ENCODE measurements at places on chromosomes 7 and 10.

GRCh38 chr7:47884675-47885074 is 63.6 kb downstream of the PKD1L1 start:
- no peak for DNase-seq

GRCh38 chr10:48551861-48552591 is 52.8 kb downstream of the ARHGAP22 start:
- DNase-seq: peak; percentile 44

DNA sequence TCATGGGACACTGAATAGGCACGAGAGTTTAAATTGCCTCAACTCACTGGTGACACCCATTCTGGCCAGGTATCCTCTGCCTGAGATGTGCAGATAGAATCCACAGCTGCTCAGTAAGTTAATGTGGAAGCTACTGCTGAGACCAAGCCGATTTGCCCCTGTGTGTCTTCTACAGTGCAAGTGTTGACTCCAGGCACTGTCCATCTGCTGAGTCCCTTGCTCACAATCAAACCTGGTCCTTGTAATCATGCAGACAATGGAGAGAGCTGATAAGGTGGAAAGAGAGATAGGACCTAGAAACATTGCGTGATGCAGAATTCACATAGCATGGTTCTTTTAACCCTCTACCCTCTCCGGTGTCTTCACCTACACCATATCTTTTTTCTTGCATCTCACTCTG is 101.4 kb downstream of the ITGB8 start:
- no peak for DNase-seq

- DNase-seq: peak; percentile 91
These were observed 34.0 kb upstream of the EBLN1 start for GRCh38 chr10:22251751-22252223.

- DNase-seq: no peak
These were observed 346.3 kb downstream of the DNAJB6 start for GRCh38 chr7:157682946-157683746.

- no peak for DNase-seq
These were observed 87.9 kb upstream of the RNF148 start for GRCh38 chr7:122790591-122790990.

DNA sequence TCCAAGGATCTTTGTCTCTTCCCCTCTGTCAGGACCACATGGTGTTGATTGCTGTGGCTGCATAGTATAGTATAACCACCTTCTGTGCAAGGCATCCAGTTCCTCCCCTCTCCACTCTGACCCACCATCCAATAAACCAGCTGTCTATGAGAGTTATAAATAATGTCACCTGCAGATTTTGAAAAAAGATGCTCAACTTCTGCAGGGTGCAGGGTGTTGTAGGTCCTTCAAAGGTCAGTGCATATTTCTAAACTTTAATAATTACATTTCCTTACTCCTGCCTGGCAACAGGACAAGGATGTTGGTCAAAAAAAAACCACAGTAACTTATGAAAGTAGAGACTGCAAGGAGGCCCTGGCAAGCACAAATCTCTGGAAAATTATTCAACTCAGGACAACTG is 166.2 kb downstream of the PKD1L1 start:
- no peak for DNase-seq

DNA sequence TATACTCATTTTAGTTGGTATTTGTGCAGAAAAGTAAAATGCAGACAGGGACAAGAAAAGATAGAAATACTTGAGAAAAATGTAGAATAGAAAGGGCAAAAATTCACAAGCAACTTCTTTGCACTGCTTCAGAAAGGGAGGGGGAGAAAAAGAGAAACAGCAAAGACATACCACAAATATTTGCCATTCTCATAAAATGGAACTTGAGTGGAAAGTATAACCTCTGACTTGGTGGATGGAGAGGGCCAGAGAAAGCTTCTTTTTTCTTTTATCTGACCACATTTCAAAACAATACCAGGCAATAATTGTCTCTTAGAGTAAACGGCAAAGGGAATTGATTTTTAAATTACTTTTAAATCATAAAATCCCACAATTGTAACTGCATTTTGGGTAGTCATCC is 35.8 kb upstream of the TRUB1 start:
- no peak for DNase-seq

DNA sequence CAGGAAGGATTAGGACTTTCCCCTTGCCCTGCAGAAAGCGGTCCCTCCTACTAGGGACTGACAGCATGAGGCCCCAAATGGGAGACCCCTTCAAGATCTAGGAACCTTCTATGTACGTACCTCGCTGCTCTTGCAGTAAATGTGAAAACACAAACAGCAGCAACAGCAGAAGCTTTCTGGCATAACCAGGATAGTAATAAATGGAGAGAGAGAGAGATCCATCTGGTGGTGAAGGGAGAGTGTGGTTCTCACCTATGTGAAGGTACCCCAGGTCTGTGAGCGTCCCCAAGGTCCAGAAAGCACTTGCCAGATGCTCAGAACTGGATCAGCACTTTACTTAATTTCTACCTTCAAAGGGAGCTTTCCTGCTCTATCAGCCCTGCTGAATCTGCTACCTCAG is 592.7 kb downstream of the PARD3 start:
- no peak for DNase-seq

- no peak for DNase-seq
These were observed 7.8 kb upstream of the LFNG start for GRCh38 chr7:2511769-2512168.

GRCh38 chr7:136489808-136490207 is 378.6 kb upstream of the CHRM2 start:
- no peak for DNase-seq

GRCh38 chr10:100101192-100102076 is 19.8 kb upstream of the CPN1 start:
- no peak for DNase-seq

- DNase-seq: no peak
These were observed 150.3 kb upstream of the NPY start for GRCh38 chr7:24133691-24134090.

- DNase-seq: no peak
These were observed 57.9 kb upstream of the CAPZA2 start for GRCh38 chr7:116804471-116804870.

DNA sequence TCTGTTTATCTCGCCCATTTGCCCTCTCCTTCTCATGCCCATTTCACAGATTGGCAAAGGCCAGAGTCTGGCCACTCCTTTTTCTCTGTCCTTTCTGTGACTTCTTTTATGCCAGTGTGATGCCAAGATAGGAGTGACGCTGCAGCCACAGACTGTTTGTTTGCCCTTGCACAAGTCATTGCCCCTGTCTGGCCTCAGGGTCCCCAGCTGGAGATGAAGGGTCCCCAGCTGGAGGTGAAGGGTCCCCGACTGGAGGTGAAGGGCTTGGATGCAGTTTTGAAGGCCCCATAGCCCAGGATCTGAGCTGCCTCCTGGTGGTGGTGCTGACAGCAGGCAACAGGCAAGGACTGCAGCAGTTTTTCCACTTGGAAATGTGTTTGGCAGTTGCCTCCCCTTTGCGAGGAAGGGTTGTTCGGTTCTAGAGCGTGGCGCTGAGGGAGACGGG is 50.8 kb upstream of the SLC29A3 start:
- DNase-seq: no peak

DNA sequence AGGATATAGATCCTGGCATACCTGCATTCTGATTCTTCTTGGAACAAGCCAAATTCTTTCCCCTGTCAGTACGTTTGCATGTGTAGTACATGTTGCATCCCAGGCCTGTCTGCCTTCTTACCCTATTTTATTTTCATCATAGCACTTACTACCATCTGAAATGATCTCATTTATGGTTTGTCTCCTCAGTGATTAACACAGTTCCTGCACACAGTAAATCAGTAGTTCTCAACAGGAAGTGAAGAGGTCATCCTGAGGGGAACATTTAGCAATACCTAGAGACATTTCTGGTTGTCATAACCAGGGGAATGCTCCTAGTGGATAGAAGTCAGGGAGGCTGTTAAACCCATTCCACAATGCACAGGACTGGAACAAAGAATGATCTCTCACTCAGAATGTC is 38.2 kb upstream of the SLC26A4 start:
- no peak for DNase-seq

DNA sequence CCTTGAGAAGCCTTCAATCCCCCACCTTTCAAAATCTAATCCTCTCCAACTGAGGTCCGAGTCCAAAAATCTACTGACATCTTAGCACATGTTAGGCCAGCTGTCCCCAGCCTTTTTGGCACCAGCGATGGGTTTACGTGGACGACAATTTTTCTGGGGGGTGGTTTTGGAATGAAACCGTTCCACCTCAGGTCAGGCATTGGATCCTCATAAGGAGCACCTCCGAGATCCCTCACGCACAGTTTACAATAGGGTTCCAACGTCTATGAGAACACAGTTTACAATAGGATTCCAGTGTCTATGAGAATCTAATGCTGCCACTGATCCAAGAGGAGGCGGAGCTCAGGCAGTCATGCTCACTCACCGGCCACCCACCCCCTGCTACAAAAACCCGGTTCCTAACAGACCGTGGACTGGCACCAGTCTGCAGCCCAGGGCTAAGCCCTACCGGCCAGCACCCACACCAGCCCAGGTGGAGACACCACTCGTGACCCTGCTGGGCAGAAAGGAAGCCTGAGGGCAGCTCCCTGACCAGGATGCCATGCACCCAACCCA is 107.6 kb downstream of the DIP2C start:
- DNase-seq: no peak

- no peak for DNase-seq
These were observed 1.1 kb downstream of the REEP3 start for GRCh38 chr10:63522277-63522687.

DNA sequence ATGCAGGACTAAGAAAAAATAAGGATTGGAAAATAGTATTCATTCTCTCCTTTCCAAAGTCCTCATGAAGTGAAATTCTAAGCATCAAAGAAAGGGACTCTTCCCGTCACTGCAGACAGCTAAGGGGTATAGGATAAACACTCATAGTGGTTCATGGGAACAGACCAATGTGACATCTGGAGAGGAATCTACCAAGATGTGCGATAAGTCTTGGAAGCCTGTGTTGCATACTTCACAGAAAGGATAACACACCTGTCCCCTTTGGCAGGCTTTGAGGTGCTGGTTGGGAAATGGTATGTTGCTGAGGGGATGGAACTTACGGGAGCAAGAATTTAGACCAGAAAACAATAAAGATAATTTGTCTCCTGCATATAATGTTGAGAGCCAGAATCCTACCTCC is 248.1 kb downstream of the ARHGAP21 start:
- no peak for DNase-seq

DNA sequence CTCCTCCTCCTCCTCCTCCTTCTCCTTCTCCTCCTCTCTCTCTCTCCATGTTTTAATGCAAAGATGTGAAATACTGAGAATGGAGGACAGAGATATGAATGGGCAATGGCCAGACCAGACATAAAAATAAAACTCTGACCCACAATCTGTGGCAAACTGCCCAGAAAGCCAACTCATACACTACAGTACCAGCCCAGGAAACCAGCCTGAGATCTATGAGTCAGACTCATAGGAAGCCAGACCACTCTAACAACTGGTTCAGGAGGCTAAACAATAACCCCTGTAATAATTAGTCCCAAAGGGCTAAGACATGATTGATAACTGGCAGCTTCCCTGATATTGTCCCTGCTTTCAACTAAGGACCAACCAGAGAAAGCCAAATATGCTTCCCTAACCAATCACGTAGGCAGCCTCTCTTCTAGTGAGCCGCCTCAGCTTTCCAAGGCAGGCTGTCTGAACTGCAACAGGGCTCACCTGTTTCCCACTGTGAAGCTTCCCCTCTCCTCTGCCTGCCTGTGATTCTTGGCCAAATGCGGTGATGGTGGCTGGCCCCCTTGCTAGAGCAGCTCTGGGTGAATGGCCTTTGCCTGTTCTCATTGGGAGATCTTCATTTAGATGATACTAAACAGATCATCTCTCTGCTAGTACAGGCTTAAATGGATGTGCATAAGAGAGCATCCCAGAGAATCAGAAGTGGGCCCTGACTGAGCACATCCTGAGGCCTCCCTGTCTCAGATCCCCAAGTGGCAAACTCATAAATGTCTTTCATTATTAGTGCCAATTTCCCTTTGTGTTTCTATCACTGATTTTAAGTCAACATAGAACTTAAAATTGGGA is 817.6 kb downstream of the TNS3 start:
- DNase-seq: no peak

GRCh38 chr7:97971120-97971989 is 18.6 kb downstream of the OCM2 start:
- no peak for DNase-seq

GRCh38 chr7:102101926-102102325 is 184.7 kb upstream of the SH2B2 start:
- DNase-seq: no peak

GRCh38 chr10:52756295-52756694 is 16.3 kb downstream of the MBL2 start:
- no peak for DNase-seq

GRCh38 chr10:86755740-86756510 is 494 bp upstream of the BMPR1A start:
- DNase-seq: peak; percentile 96

DNA sequence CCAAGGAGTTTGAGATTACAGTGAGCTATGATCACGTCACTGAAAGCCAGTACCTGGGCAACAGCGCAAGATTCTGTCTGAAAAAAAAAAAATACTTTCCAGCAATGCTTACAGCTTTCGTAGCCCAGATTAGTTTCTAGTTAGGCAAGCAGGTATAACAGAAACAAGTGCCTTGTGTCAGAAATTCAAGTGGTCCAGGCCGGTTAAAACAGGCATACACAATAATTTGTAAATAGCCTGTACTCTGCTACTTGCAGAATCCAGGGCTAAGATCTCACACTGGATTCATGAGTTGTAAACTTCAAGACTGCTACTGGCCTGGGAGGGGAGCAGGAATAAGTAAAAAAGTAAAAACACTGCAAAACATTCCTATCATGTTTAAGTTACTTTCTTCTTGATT is 512.9 kb downstream of the IPMK start:
- DNase-seq: no peak

DNA sequence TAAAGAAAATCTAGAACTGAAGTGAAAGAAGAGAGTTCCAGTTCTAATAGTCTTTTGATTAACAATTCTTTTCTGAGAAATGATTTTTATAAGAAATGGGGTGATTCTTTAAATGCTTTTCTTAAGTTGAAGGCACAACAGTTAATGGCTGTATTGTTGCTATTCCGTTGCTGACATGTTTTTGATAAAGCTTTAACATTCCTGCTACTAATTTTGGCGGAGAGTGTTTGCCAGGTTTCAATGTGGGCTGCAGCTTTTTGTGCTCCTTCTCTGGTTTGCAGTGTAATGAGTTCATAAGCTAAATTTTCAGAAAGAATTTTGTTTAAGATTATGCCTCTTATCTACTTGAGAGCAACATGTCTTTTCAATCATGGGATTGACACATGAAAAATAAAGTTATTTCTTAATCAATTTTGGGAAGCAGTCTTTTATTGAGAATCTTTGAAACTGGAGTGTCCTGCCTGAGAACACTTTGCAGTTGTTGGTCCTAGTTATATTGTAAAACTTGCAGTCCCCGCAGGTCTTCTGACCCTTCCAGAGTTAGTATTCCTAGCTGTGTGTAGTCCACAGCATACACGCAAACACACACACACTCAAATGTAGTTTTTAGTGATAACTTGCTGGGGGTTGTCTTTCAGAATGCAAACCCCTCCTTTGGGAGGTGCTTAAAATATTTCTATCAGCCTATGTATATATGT is 56.7 kb downstream of the COL17A1 start:
- no peak for DNase-seq

- DNase-seq: no peak
These were observed 20.3 kb downstream of the ELAPOR2 start for GRCh38 chr7:87038993-87039690.
